Heart left ventricle (tissue), 16 donors: ENCODE measurements at places on chromosomes 16 and 17.

DNA sequence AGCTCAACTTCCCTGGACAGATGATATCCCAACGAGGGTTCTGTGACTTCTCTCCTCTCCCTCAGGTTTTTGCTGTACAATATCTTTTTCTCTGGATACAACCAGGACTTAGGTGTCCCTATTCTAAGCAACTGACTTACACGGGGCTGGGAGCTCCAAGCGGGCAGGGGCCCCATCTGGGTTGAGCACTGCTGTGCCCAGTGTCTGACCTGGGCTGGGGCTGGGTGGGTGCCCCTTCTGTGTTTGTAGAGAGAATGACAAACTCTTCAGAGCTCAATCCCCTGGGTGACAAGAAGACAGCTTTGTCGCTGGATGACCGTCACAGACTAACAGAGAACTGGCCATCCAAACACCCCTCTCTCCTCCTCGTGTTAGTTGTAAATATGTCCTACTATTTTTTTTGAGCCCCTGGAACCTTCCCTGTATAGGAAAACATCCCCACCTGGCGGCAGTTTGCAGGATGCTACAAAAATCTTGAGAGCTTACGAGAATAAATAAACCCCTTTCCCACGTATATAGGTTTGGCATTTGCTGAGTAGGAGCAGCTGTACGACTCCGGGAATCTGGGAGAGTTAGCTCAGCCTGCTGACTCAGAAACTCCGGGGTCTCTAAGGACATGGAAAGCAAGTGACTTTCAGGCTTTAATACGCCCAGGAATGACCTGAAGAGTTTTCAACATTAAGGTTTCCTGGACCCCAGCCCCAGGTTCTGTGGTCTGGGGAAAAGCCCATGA lies 23.7 kb upstream of the RCVRN start:
- no peak overlapping the region for H3K4me3 ChIP-seq
- no peaks in the 10 kb centered on the region for H3K4me1 ChIP-seq
- H3K27me3 ChIP-seq = no peaks in the 10 kb centered on the region
- DNase-seq = no peak
- H3K36me3 ChIP-seq = peaks cover 3% of the 10 kb centered on the region

DNA sequence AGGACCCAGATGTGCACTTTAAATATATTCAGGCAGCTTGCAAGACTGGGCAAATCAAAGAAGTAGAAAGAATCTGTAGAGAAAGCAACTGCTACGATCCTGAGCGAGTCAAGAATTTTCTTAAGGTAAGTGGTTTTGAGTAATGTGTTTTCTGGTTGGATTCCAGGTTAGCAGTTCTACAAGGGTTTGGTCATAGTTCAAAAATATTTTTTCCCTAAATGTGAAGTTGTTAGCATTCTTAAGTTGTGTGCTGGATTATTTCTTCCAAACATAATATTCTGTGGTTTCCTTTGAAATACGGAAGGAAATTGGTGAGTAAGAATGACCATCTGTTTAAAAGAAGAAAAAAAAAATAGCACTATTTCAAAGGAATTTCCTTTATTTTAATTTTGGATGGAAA lies 38.4 kb downstream of the PTRH2 start:
- peak overlapping the region; percentile 72 for H3K27ac ChIP-seq
- no peaks in the 10 kb centered on the region for H3K27me3 ChIP-seq
- no peak overlapping the region for H3K4me3 ChIP-seq
- no peak for DNase-seq
- H3K36me3 ChIP-seq = no peaks in the 10 kb centered on the region
- H3K4me1 ChIP-seq = no peaks in the 10 kb centered on the region

- no peaks in the 10 kb centered on the region for H3K27me3 ChIP-seq
- H3K4me3 ChIP-seq = no peak overlapping the region
- no peak overlapping the region for H3K27ac ChIP-seq
- H3K36me3 ChIP-seq = no peaks in the 10 kb centered on the region
- DNase-seq = no peak
- H3K4me1 ChIP-seq = no peaks in the 10 kb centered on the region
These were observed 492.3 kb upstream of the EEF2KMT start for GRCh38 chr16:5589812-5590373.

DNA sequence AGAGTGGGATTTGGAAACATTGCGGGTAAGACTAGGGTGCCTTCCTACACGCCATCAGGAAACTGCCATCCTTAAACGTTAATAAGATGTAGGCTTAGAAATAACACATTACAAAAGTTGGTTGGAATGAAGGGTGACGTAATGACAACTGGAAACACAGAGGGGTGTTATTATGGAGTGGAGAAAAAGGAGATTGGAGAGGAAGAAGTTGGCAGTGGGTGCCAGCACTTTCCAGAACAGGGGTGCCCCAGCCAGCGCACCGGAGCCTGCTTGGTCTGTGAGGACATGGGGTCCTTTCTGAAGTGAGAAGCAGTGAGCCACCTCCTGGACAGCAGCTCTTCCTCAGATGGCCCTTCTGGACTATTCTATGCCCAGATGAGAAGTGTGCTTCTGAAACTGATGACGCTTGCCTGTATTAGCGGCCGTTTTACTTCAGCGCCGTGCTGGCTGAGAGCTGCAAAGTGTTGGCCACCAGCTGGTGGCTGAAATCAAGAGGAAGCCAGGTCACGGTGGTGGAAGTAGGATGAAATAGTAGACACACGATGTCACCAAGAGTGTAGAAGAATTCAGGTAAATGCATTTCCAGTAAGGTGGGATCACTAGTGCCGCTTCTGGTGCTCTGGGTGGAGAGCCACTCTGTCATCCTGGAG lies 244.8 kb downstream of the NTN1 start:
- peaks cover 5% of the 10 kb centered on the region for H3K4me1 ChIP-seq
- H3K36me3 ChIP-seq = no peaks in the 10 kb centered on the region
- no peaks in the 10 kb centered on the region for H3K27me3 ChIP-seq
- DNase-seq = no peak

DNA sequence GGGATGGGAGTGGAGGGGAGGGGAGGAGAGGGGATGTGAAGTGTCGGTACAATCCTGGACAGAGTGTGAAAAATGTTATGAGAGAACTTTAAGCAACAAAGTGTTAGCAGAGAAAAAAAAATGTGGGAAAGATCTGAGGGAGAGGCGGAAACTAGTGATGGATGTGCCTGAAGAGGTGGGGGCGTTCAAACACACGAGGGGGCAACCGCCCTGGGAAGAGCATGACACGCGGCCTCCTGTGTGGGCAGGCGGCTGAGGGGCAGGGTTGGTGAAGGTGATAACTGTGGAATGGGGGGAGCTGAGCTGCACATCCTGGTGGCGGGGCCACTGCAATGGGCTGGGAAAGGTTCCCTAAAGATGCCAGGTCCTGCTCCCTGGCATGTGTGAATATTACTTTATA lies 30.1 kb downstream of the IFT140 start:
- DNase-seq = no peak
- peaks cover 3% of the 10 kb centered on the region for H3K36me3 ChIP-seq
- no peak overlapping the region for H3K4me3 ChIP-seq
- H3K27me3 ChIP-seq = no peaks in the 10 kb centered on the region
- no peaks in the 10 kb centered on the region for H3K4me1 ChIP-seq
- no peak overlapping the region for H3K27ac ChIP-seq

DNA sequence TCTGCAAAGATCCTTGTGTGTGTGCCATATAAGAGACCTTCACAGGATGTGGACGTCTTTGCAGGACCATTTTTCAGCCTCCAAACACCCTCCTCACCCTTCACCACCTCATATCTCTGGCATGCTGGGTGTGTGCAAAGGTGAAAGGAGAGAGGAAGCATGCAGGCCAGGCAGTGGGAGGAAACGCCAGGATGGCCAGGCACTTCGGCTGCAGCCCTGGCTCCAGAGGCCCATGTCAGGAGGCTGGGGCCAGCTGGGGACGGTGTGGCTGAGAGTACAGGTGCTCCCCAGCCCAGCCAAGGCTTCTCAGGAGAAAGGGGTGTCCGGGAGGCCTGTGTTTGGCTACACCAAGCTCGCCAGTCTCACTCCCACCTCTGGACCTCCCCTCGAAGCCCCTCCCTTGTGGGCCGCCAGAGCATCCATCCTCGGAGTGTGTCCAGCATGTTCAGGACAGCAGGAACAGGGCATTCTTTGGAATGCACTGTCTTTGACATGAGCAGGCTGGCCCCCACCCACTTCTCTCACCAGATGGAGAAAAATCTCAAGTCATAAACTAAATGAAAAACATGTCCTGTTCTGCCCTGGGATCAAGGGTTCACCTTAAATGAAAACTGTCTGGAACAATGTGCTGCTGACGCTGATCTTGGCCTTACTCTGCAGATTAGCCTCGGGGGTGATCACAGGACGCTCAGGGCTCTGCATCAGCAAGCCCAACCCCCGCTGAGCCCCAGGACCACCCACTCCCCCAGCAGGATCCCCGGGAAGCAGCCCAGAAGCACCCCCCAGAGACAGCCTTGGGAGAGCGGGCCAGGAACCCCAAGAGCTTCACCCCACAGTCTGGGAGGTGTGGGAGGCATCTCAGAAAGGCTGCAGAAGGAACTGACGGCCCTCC lies 15.9 kb downstream of the PEMT start:
- H3K27me3 ChIP-seq = no peaks in the 10 kb centered on the region
- no peaks in the 10 kb centered on the region for H3K36me3 ChIP-seq
- DNase-seq = no peak
- peaks cover 19% of the 10 kb centered on the region for H3K4me1 ChIP-seq
- H3K27ac ChIP-seq = no peak overlapping the region

GRCh38 chr17:63481488-63481870 lies 4.6 kb downstream of the ACE start:
- no peak for DNase-seq
- H3K36me3 ChIP-seq = peaks cover 2% of the 10 kb centered on the region
- no peaks in the 10 kb centered on the region for H3K27me3 ChIP-seq
- H3K4me3 ChIP-seq = no peak overlapping the region
- no peak overlapping the region for H3K27ac ChIP-seq
- H3K4me1 ChIP-seq = peaks cover 19% of the 10 kb centered on the region

- H3K4me1 ChIP-seq = peaks cover 34% of the 10 kb centered on the region
- H3K4me3 ChIP-seq = peak overlapping the region; percentile 82
- H3K27ac ChIP-seq = peak overlapping the region; percentile 95
- H3K36me3 ChIP-seq = peaks cover 2% of the 10 kb centered on the region
- DNase-seq = peak; percentile 40
These were observed 35.9 kb downstream of the CBFA2T3 start for GRCh38 chr16:88940862-88941817.

DNA sequence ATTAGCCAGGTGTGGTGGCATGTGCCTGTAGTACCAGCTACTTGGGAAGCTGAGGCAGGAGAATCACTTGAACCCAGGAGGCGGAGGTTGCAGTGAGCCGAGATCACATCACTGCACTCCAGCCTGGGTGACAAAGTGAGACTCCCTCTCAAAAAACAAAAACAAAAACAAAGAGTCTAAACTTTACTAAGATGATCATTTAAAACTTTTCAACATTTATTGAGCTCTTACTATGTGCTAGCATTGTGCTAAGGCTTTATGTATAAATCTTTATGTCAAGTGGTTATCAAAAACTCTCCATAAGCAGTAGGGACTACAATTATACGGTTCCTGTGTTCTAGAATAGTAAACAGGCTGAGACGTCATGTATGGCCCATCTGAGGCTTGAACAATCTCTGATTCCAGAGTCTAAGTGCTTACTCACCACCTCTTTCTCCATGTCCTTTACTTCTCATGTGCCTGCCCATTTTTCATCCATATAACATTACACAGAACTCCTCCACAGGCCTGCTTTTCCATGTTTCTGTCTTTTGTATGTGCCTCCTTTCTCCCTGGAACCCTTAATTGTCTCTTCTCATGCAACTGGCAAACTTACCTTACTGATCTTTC lies 66.7 kb downstream of the NUP88 start:
- DNase-seq = no peak
- H3K36me3 ChIP-seq = peaks cover 18% of the 10 kb centered on the region
- no peak overlapping the region for H3K27ac ChIP-seq
- H3K4me1 ChIP-seq = peaks cover 21% of the 10 kb centered on the region

GRCh38 chr16:50263060-50263909 lies 3.1 kb upstream of the ADCY7 start:
- no peak overlapping the region for H3K4me3 ChIP-seq
- H3K27ac ChIP-seq = no peak overlapping the region
- H3K4me1 ChIP-seq = peaks cover 12% of the 10 kb centered on the region

DNA sequence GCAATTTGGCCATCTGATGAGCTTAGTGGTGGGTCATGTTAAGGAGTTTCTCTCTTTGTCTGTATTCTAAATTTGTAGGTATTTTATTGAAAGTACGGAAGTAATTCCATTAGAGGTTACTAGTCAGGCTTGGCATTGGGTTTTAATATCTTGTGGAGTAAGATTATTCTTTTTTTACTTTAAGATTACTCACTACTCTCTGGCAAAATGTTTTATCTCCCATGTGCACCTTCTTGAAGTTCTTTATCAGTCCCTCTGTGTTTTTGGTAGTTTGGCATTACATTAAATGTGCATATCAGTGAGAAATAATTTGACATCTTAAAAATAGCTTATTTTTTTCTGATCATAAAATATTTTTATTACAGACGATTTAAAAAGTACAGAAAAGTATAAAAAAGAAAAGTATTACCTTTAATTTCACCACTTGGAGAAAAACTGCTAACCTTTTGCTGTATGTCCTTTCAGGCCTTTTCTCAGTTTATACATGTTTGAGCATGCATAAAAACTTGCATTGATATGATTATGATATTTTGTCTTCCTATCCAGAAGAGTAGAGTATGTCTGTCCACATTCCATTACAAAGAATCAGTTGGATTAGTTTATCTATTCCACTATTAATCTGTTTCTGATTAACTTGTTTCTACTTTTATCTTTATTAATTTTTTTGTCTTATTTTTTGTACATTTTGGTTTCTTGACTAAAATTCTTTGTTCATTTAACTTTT lies 198.3 kb downstream of the SPECC1 start:
- no peaks in the 10 kb centered on the region for H3K36me3 ChIP-seq
- no peak overlapping the region for H3K4me3 ChIP-seq
- no peak for DNase-seq
- no peaks in the 10 kb centered on the region for H3K4me1 ChIP-seq
- H3K27ac ChIP-seq = no peak overlapping the region

DNA sequence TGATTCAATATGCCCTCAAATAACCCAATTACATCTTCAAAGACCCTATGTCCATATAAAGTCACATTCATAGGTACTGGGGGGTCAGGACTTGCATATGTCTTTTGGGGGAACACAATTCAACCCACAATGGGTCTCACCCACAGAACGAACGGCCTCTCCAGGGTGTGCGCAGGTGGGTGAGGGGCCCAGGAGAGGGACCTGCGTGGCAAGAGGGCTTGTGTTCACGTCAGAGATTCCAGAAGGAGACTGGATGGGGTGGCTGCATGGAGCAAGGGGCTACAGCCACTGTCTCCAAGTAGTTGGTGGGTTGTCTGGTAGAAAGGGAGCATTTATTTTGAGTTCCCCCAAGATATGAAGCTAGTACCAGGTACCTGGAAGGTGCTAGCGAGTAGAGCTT lies 212.2 kb downstream of the SEC14L1 start:
- H3K27me3 ChIP-seq = no peaks in the 10 kb centered on the region
- no peak overlapping the region for H3K4me3 ChIP-seq
- no peak overlapping the region for H3K27ac ChIP-seq
- no peak for DNase-seq
- peaks cover 23% of the 10 kb centered on the region for H3K4me1 ChIP-seq

GRCh38 chr17:1039511-1040215 lies 42.7 kb downstream of the TIMM22 start:
- H3K27ac ChIP-seq = peak overlapping the region; percentile 88
- H3K4me3 ChIP-seq = peak overlapping the region; percentile 25
- H3K4me1 ChIP-seq = peaks cover 39% of the 10 kb centered on the region
- peaks cover 3% of the 10 kb centered on the region for H3K36me3 ChIP-seq
- DNase-seq = peak; percentile 90

GRCh38 chr17:76640550-76641380 lies 2.8 kb downstream of the ST6GALNAC1 start:
- H3K4me3 ChIP-seq = no peak overlapping the region
- H3K27ac ChIP-seq = no peak overlapping the region
- H3K27me3 ChIP-seq = no peaks in the 10 kb centered on the region
- H3K4me1 ChIP-seq = peaks cover 4% of the 10 kb centered on the region
